Stimulated activated CD4-positive, alpha-beta T cell treated with anti-CD3 and anti-CD28 coated beads, TNF-alpha, amount 100 ng/mL, for 48 hours (primary cell): ENCODE measurements at places on chromosomes 1 and 21.

DNA sequence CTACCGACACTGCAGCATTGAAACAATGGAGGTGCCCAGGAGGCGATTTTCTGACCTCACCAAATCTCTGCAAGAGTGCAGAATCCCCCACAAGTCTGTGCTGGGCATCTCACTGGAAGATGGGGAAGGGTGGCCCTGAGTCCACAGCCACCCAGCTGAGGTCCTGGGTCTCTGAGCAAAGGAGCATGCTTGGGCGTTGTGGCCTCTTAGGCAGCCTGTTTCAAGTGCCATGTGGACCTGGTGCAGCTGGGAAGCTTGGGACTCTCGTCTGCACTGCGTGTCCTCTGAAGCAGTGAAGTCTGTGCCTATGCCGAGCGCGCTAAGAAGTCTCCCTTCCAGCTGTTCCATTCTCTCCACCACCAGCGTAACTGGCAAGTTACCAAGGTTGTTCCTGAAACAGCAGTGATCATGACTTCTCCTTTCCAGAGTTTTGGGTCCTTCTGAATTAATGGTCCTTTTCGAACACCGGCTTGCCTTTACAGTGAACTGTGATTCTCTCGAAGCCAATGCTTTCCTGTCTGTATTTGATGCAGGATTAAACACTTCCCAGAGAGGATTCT is 5.0 kb upstream of the PLA2G2C start:
- DNase-seq, result no peak

DNA sequence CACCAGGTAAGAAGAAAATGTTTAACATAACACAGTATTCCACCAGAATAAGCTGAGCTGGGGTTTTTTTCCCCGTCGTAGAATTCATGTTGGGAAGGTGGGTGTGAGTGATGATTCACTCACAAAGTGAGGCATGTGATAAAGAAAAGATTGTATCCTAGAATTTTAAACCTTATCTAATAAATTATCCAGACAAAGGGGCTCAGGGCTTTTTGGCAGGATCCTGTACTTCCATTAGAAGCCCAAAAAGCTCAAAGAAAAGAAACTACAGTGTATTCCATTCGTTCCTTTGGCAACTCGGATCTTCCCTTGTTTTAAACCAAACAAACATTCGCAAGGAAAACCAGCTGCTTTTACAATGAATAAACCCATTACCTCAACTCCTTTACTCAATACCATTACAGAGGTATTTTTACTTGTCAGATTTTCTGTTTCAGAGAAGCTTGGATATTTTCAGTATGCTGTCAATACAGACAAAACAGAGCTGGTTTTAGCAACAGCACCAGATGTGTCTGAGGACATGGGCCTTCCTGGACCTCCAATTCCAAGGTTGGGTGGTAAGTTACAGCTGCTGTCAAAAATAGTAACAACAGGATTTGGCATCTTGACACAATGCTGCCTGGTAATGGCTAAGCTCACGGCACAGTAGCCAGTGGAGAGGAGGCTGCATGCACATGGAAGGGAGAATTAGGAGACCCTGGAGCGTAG is 159.9 kb upstream of the RUNX1 start:
- DNase-seq, result no peak

- no peak for DNase-seq
These were observed 6.8 kb downstream of the TPRG1L start for GRCh38 chr1:3631320-3632260.

GRCh38 chr1:40392221-40392620 is 18.7 kb downstream of the SMAP2 start:
- DNase-seq, result no peak

- DNase-seq, result no peak
These were observed 516.9 kb downstream of the AMY1C start for GRCh38 chr1:104266612-104267011.

GRCh38 chr1:93078638-93078985 is 471 bp upstream of the MTF2 start:
- no peak for DNase-seq
